ENCODE measurements at places on chromosomes 5 and 9.
A peak's percentile ranks its signal among the peaks of the same experiment; 100 is the strongest.

GRCh38 chr9:111730937-111731567 is 63.7 kb downstream of the SHOC1 start:
- H3K27me3 ChIP-seq, result no peaks in the 10 kb centered on the region
- no peak for DNase-seq
- H3K27ac ChIP-seq, result no peak overlapping the region
- H3K4me3 ChIP-seq, result no peak overlapping the region
- no peaks in the 10 kb centered on the region for H3K4me1 ChIP-seq
- no peaks in the 10 kb centered on the region for H3K36me3 ChIP-seq

- no peak overlapping the region for H3K4me3 ChIP-seq
- peaks cover 6% of the 10 kb centered on the region for H3K4me1 ChIP-seq
- DNase-seq, result no peak
- H3K27me3 ChIP-seq, result no peaks in the 10 kb centered on the region
- H3K27ac ChIP-seq, result peak overlapping the region; percentile 49
Measured at GRCh38 chr9:33320568-33321261, 30.4 kb downstream of the NFX1 start.

GRCh38 chr5:73417303-73418034 is 31.1 kb downstream of the FOXD1 start:
- no peaks in the 10 kb centered on the region for H3K36me3 ChIP-seq
- DNase-seq, result no peak
- H3K4me3 ChIP-seq, result no peak overlapping the region
- no peaks in the 10 kb centered on the region for H3K27me3 ChIP-seq
- H3K4me1 ChIP-seq, result peaks cover 37% of the 10 kb centered on the region

GRCh38 chr5:175246242-175246888 is 197.6 kb downstream of the DRD1 start:
- no peak overlapping the region for H3K4me3 ChIP-seq
- H3K27ac ChIP-seq, result peak overlapping the region; percentile 42
- H3K27me3 ChIP-seq, result no peaks in the 10 kb centered on the region
- peak; percentile 49 for DNase-seq
- no peaks in the 10 kb centered on the region for H3K36me3 ChIP-seq

- no peak overlapping the region for H3K4me3 ChIP-seq
- DNase-seq, result no peak
- H3K4me1 ChIP-seq, result peaks cover 14% of the 10 kb centered on the region
- no peak overlapping the region for H3K27ac ChIP-seq
- H3K36me3 ChIP-seq, result no peaks in the 10 kb centered on the region
Measured at GRCh38 chr5:140265845-140266244, 37.1 kb downstream of the PFDN1 start.

DNA sequence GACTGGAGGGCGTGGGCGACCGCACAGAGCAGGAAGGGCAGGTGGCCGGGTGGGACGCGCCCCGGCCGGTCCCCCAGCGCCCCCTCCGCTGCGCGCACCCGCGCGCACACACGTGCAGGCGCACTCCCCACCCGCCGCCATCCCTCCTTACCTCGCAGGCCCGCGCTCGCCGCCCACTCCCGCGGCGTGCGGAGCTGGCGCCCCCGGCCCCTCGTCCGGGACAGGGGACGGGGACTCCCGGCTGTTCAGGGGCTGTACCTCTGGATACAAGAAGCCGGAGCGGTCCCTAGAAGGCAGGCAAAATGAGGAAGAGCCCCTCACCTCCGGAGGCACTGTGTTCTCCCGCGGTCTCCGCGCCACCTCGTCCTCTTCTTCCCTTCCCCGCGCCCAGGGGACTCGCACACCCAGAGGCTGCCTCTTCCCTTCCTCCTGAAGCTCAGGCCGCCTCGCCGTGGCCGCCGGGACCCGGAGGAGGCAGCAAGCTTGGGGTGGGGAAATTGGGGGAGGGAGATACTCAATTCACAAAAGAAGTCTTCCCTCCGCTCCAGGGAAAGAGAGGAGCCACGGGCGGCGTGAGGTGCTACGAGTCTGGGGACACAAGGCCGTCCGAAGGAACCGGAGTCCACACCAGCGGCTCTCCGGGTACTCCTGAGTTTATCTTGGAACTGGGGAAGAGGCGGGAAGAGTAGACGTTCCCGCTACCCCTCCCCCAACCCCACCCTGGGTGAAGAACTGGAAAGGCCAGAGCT is 1.4 kb upstream of the GABRB2 start:
- peak overlapping the region; percentile 65 for H3K4me3 ChIP-seq
- DNase-seq, result no peak
- no peak overlapping the region for H3K27ac ChIP-seq
- H3K36me3 ChIP-seq, result no peaks in the 10 kb centered on the region
- H3K27me3 ChIP-seq, result peaks cover 4% of the 10 kb centered on the region

DNA sequence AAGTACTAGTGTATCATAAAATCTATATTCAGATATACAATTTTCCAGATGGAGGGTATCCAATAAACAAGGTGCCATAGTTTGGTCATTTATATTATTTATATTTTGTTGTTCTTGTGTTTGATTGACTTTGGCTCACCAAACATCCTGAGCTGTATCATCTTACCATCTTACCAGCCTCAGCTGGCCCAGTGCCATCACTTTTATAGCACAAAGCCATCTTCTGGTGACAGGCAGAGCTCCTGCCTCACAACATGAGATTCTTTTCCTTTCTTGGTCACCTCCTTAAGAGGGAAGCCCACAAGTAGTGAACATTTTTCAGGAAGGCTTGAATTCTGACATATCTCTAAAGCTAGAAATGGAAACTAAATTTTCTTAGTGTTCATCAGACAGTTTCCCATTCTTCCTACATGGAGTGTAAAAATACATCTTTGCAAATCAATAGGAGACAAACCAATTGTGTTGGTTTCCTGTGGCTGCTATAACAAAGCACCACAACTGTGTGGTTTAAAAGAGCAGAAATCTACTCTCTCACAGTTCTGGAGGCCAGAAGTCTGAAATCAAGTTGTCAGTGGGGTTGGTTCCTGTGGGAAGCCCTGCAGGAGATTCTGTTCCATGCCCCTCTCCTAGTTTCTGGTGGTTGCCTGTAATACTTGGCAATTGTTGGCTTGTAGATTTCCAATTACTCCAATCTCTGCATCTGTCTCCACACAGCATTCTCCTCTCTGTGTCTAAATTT is 341.8 kb downstream of the MAN2A1 start:
- no peak overlapping the region for H3K27ac ChIP-seq
- no peaks in the 10 kb centered on the region for H3K27me3 ChIP-seq
- peaks cover 7% of the 10 kb centered on the region for H3K4me1 ChIP-seq
- no peak overlapping the region for H3K4me3 ChIP-seq
- H3K36me3 ChIP-seq, result no peaks in the 10 kb centered on the region

DNA sequence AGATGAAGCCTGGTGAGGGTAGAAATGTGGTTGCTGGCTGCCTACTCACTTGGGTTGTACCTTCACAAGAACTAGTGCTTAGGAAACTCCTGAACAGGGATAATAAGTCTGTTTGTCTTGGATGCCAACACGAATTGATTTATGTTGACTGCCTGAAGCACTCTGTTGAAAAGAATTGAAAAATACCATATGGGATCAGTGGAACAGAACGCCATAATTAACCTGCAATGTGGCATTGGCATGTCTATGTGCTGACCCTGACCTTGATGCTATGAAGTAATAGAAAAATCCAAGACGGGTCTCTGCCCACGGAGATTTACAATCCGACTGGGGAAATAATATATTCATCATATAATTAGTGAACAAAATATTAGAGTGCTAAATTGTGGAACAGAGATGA is 10.5 kb downstream of the LIX1 start:
- DNase-seq, result no peak
- H3K4me3 ChIP-seq, result no peak overlapping the region
- no peaks in the 10 kb centered on the region for H3K36me3 ChIP-seq
- H3K27me3 ChIP-seq, result no peaks in the 10 kb centered on the region

GRCh38 chr5:83900306-83900705 is 179.7 kb upstream of the HAPLN1 start:
- no peaks in the 10 kb centered on the region for H3K27me3 ChIP-seq
- H3K27ac ChIP-seq, result no peak overlapping the region
- H3K4me1 ChIP-seq, result no peaks in the 10 kb centered on the region
- no peak for DNase-seq
- H3K4me3 ChIP-seq, result no peak overlapping the region
- no peaks in the 10 kb centered on the region for H3K36me3 ChIP-seq

- H3K27ac ChIP-seq, result no peak overlapping the region
- no peak for DNase-seq
- no peak overlapping the region for H3K4me3 ChIP-seq
- H3K4me1 ChIP-seq, result peaks cover 3% of the 10 kb centered on the region
- no peaks in the 10 kb centered on the region for H3K27me3 ChIP-seq
Measured at GRCh38 chr9:108277216-108277615, 578.6 kb downstream of the ACTL7B start.

GRCh38 chr5:157253547-157253946 is 12.4 kb upstream of the CYFIP2 start:
- no peak for DNase-seq
- H3K36me3 ChIP-seq, result no peaks in the 10 kb centered on the region
- H3K27me3 ChIP-seq, result no peaks in the 10 kb centered on the region
- H3K4me1 ChIP-seq, result no peaks in the 10 kb centered on the region

- no peak overlapping the region for H3K4me3 ChIP-seq
- no peaks in the 10 kb centered on the region for H3K27me3 ChIP-seq
- H3K36me3 ChIP-seq, result no peaks in the 10 kb centered on the region
- DNase-seq, result no peak
- H3K4me1 ChIP-seq, result no peaks in the 10 kb centered on the region
Measured at GRCh38 chr5:122585371-122585770, 189.5 kb upstream of the SNX2 start.

DNA sequence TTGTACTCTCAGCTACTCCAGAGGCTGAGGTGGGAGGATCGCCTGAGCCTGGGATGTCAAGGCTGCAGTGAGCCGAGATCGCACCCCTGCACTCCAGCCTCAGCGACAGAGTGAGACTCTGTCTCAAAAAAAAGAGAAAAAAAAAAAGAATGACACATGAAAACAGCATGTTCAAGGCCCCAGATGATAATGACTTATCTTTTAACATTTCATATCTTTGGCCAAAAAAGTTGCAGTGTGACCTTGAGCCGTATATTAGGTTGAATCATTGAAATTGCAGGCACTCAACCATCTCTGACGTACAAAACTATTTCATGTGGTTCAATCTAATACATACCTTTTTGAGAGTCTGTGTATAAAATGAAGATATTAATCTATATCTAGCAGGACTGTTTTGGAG is 79.1 kb upstream of the CPEB4 start:
- no peaks in the 10 kb centered on the region for H3K36me3 ChIP-seq
- no peak overlapping the region for H3K4me3 ChIP-seq
- H3K4me1 ChIP-seq, result no peaks in the 10 kb centered on the region

DNA sequence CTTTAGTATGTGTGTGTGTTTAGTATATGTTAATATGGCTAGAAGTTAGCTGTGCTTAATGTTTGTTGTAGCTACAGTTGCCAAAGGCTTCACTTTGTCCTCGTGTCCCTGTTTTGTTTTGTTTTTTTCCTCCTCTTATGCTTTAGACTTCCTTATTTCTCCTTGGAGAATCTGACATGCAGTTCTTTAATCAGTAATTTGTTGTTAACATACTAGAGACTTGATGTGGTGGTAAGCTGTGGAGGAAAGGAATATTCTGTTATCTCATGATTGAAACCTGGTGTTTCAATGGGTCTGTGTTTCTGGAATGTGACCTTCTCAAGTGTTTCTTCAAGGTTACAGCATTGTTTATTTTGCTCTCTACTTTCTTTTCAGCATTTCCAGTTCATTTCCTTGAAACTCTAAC is 515.6 kb upstream of the ST8SIA4 start:
- H3K4me3 ChIP-seq, result no peak overlapping the region
- H3K27ac ChIP-seq, result peak overlapping the region; percentile 43
- no peaks in the 10 kb centered on the region for H3K36me3 ChIP-seq
- peaks cover 10% of the 10 kb centered on the region for H3K4me1 ChIP-seq
- no peaks in the 10 kb centered on the region for H3K27me3 ChIP-seq

DNA sequence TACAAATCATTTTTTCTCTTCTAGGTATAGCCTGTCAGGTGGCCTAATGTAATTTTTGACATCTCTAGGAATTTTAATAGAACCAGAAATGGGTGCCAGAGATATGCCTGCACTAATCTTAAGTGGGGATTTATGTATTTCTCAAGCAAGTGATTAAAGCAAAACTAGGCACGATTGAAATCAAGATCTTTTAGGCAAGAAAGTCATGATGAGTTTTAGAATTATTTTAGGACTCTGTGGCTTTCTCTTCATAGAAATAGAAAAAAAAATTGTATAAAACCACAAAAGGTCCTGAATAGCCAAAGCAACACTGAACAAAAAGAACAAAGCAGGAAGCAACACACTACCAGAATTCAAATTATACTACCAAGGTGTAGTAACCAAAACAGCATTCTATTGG is 952 bp upstream of the AMACR start:
- no peaks in the 10 kb centered on the region for H3K36me3 ChIP-seq
- no peak for DNase-seq
- peak overlapping the region; percentile 81 for H3K4me3 ChIP-seq
- H3K27me3 ChIP-seq, result no peaks in the 10 kb centered on the region
- peaks cover 29% of the 10 kb centered on the region for H3K4me1 ChIP-seq

- H3K4me3 ChIP-seq, result no peak overlapping the region
- H3K27ac ChIP-seq, result no peak overlapping the region
- no peaks in the 10 kb centered on the region for H3K4me1 ChIP-seq
- no peak for DNase-seq
- H3K27me3 ChIP-seq, result no peaks in the 10 kb centered on the region
Measured at GRCh38 chr5:111119856-111120255, 27.7 kb downstream of the WDR36 start.

GRCh38 chr5:72511366-72511765 is 4.2 kb upstream of the ZNF366 start:
- no peaks in the 10 kb centered on the region for H3K27me3 ChIP-seq
- no peaks in the 10 kb centered on the region for H3K36me3 ChIP-seq
- no peak overlapping the region for H3K4me3 ChIP-seq
- H3K4me1 ChIP-seq, result peaks cover 51% of the 10 kb centered on the region
- DNase-seq, result no peak

Measured in thoracic aorta (tissue), 2 donors.